ENCODE measurements at places on chromosomes 6 and 20. TPM values are rescaled to one million over a fixed set of nuclear protein-coding genes. Genes with fewer than 3 reads are reported as not detected.

Gene PRSS35
- 3.2 TPM for total RNA-seq

Gene SNX21
- total RNA-seq, result 58.0 TPM

Gene GSTA2
- not detected for total RNA-seq

Gene PKIB
- 3.8 TPM for total RNA-seq
